ENCODE measurements at places on chromosomes 13 and 19.
A peak's percentile ranks its signal among the peaks of the same experiment; 100 is the strongest.

- peak; percentile 65 for DNase-seq
These were observed 6.4 kb downstream of the KLF16 start for GRCh38 chr19:1856698-1857603.

DNA sequence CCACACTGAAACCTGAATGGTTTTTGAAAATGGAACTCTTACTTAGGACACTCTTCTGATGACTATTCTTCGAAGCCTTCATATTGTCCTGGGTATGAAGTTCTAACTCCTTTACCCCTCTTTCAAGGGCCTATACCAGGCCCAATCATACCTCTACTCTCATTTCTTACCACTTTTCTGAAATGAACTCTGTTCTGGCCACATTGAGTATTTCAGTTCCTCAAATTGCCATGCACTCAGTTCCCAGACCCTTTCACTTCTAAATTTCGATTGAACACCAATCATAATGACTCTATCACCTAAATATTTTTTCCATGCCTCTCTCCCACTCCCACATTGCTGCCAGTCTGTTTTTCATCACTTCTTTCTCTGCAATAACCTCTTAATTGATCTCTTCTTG lies 53.7 kb downstream of the LACC1 start:
- DNase-seq = no peak

GRCh38 chr13:31036731-31037695 lies 104.6 kb downstream of the TEX26 start:
- no peak for DNase-seq

- no peak for DNase-seq
These were observed 15.7 kb downstream of the ZNF846 start for GRCh38 chr19:9752701-9753443.

GRCh38 chr19:54478677-54479266 lies 5.7 kb upstream of the CDC42EP5 start:
- DNase-seq = no peak

- DNase-seq = no peak
These were observed 247.0 kb upstream of the NBEA start for GRCh38 chr13:34695063-34695462.
